GM18507 (cell line): ENCODE measurements at places on chromosomes 4 and X.
A peak's percentile ranks its signal among the peaks of the same experiment; 100 is the strongest.

GRCh38 chr4:176641237-176641636 is 151.5 kb downstream of the VEGFC start:
- no peak for DNase-seq

- no peak for DNase-seq
Observed at GRCh38 chr4:112168719-112169500, 23.7 kb downstream of the FAM241A start.

DNA sequence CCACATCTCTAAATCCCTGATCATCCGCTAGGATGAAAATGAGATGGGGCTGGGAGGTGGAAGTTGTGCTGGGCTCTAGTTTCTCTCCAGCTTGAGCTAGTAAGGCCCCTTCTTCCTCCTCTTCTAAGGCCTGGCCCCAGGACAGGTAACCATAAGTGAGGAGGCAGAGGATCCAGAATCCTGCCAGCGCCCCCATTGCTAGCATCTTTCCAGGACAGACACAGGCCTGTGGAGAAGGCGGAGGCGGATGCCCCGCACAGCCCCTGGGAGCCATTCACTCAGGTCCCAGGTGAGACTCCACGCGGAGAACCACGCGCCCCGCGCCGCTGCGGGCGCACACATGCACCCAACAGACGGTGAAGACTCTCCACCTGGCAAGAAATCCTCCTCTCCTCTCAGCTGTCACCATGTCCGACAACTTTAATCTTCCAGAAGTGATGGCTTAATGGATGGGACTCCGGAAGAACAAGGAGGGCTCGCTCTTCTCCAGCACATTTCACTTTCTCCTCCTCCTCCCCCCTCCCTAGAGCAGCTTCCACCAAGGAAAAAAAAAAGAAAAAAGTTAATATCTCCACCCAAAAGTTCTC is 793 bp downstream of the ARSJ start:
- no peak for DNase-seq

GRCh38 chr4:151721916-151722315 is 38.9 kb downstream of the GATB start:
- no peak for DNase-seq

DNA sequence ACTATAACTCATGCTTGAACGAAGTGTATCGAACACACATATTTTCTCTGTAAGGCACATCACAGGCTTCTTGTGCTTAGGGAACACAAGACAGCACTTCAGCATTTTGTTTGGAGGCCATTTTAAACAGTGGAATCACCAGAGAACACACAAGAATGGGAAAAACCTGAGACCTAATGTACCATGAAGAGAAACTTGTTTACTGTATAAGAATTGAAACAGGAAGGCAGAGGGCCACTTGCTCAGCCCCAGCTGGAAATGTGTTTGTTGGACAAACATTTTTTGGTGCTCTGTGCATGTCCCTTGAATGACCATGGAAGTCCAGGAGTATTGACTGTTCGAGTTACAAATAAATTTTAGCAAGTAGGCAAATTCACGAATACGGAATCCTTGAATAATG is 47.5 kb downstream of the RAPGEF2 start:
- no peak for DNase-seq

- no peak for DNase-seq
Observed at GRCh38 chr4:68434277-68434676, 13.0 kb upstream of the TMPRSS11E start.

GRCh38 chr4:106454021-106454420 is 85.4 kb upstream of the GIMD1 start:
- DNase-seq: no peak

GRCh38 chr4:6566391-6567190 is 8.4 kb upstream of the MAN2B2 start:
- DNase-seq: no peak

DNA sequence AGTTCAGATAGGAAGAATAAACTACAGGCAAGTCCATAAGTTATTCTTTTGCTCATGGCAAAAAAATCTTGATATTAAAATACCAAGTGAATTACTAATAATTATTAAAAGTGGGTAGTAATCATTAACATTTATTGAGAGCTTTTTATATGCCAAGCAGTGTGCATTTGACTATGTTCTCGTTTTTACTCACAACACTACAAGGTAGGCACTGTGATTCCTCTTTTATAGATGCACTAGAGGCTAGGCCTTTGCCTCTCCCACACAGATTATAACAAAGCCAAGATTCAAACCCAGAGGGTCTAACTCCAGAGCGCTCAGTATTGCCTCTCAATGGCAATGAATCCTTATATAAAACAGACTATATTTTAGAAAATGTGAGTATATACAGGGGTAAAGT is 254.2 kb downstream of the NAF1 start:
- DNase-seq: no peak

GRCh38 chrX:13816643-13817627 is at the start of gene GPM6B:
Gene GPM6B (minus strand): TSS chrX:13817093. CDS start chrX:13816904, 189 bp downstream.
- no peak for DNase-seq

GRCh38 chrX:17744896-17745523 is 7.7 kb downstream of the SCML1 start:
- no peak for DNase-seq

GRCh38 chrX:106932960-106933537 is 12.8 kb downstream of the CLDN2 start:
- no peak for DNase-seq

DNA sequence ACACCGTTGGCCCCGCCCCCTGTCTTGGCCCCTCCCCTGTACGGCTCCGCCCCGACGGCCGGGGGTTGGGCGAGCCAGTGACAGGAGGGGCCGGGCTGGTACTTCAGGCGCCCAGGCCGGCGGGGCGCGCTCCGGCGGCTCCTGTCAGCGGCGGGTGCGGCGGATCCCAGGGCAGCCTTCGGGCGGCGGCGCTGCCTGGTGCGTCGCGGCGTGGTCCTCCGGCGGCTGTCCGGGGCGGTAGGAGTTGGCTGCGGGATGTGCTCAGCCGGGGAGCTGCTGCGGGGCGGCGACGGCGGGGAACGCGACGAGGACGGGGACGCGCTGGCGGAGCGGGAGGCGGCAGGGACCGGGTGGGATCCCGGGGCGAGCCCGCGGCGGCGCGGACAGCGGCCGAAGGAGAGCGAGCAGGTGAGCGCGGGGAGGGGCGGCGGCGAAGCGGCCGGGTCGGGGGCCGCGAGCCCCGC is at the start of gene FAM241A:
FAM241A (plus strand) TSS at position 129 of the 464 bp plus-strand sequence; CDS start at position 256, 127 bp downstream.
- peak; percentile 93 for DNase-seq

GRCh38 chrX:154325541-154325940 is 29.9 kb downstream of the TKTL1 start:
- DNase-seq: no peak

DNA sequence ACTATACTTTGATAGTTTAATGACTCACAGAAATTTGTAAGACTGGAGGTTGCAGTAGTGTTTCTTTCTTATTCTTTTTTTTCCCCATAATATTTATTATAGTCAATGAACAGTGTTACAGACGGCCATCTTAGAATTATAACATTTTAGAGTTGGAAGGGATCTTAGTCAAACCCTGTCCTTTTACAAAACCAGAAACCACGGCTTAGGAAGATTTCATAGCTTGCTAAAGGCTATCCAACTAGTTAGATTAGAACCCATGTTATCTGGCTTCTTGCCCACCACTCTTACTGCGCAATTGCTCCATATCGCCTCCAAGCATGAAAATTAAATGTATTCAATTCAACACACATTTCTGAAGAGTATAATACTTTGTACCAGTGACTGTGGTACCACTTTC is 1.1 kb downstream of the XIAP start:
- DNase-seq: no peak

- no peak for DNase-seq
Observed at GRCh38 chr4:174505892-174506291, 16.4 kb downstream of the HPGD start.

GRCh38 chrX:132689612-132690563 is 201.1 kb upstream of the MBNL3 start:
- DNase-seq: no peak

DNA sequence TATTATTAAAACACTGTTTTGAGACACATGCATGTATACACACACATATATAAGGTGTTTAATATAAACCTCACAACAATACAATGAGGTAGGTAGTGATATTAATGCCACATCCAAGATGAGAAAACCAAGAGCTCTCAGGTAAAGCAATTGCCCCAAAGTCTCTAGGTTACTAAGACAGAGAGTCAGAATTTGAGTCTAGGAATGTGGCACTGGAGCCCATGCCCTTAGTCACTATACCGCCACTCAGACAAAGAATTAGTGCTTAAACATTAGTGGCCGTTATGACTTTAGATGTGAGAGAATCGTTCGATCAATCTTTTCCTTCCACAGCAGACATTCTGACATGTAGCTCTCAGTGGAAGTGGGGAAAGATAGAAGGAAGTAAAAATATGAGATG is 108.2 kb upstream of the ACSL4 start:
- DNase-seq: no peak
